Posterior cingulate gyrus (tissue), 11 donors: ENCODE measurements at places on chromosomes 7 and 10.

GRCh38 chr7:46908770-46909169 is 673.1 kb downstream of the TNS3 start:
- DNase-seq = no peak

DNA sequence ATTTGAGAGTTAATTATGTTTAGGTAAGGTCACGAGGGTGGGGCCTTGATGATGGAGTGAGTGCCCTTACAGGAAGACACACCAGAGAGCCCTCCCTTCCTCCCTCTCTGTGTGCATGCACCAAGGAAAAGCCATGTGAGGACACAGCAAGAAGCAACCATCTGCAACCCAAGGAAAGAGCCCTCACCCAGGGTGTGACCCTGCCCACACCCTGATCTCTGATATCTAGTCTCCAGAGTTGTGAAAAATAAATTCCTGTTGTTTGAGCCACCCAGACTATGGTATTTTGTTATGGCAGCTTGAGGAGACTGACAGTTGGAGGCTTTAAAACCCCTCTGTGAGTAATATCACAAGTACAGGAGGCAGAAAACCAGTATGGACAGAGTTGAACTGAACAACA is 15.0 kb upstream of the MCM10 start:
- no peak for DNase-seq

- DNase-seq = no peak
Measured at GRCh38 chr10:126036515-126036914, 140.2 kb downstream of the FANK1 start.

GRCh38 chr7:19104811-19105210 is 12.6 kb downstream of the TWIST1 start:
- DNase-seq = no peak

DNA sequence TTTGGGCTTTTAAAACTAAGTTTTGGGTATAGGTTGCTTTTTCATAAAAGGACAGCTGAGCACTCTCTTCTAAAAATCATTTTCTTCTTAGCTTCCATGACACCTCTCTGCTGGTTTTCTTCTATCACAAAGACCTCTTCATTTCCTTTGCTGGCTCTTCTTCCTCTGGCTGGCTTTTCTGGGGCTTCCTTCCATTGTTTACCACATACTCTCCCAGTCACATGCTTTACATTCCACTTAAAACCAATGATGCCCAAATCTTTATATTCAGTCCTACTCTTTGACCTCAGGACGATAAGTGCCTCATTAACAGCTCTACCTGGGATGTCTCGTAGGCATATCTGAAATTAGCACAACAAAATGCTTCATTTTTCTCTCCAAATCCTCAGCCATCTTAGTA is 26.8 kb downstream of the FAM133B start:
- DNase-seq = no peak

DNA sequence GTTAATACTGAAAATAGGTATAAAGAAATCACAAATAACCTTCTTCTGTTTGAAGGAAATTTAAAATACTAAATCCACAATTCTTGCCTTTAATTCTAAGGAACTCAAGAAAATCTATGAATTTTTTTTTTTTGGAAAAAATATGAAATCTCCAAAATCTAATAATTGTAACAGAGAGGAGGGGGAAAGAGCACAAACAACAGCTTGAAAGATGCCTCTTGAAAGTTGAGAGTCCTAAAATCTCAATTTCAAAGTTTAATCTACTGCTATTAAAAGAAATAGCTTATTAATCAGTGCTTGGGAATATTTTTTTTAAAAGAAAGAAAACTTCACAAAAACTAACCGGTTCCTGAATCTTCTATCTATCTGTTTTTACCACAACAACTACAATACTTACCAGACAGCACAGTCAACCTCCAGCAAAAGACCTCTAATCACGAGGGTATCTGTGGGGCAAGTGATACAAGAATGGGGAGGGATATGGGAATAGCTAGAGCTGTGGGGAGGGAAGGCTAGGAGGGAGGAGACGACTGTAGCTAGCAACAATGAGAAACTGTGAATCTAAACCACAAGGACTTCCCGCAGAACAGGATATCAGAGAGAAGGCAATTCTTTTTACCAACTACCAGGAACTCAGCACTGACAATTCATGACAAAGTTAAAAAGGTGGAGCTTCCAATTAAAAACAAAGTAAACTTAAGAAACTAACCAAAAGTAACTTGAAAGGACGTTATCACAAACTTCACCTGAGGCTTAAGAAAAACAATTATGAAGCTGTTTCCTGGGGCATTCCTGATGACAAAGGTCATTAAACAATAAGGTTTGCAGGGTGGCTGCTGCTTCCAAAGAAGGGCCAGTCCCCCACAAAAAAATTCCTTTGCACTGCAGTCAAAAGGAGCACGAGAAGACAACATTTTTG is at the start of gene USP54:
TSS of gene USP54 (minus strand) at position 462 of the 919 bp plus-strand sequence. CDS start 15,684 bp downstream, outside the sequence.
- no peak for DNase-seq

- DNase-seq = no peak
Measured at GRCh38 chr7:158160199-158160598, 427.4 kb downstream of the PTPRN2 start.

- no peak for DNase-seq
Measured at GRCh38 chr7:140145709-140146108, 31.1 kb downstream of the KDM7A start.

- DNase-seq = no peak
Measured at GRCh38 chr7:12945901-12946300, 258.5 kb downstream of the ARL4A start.

DNA sequence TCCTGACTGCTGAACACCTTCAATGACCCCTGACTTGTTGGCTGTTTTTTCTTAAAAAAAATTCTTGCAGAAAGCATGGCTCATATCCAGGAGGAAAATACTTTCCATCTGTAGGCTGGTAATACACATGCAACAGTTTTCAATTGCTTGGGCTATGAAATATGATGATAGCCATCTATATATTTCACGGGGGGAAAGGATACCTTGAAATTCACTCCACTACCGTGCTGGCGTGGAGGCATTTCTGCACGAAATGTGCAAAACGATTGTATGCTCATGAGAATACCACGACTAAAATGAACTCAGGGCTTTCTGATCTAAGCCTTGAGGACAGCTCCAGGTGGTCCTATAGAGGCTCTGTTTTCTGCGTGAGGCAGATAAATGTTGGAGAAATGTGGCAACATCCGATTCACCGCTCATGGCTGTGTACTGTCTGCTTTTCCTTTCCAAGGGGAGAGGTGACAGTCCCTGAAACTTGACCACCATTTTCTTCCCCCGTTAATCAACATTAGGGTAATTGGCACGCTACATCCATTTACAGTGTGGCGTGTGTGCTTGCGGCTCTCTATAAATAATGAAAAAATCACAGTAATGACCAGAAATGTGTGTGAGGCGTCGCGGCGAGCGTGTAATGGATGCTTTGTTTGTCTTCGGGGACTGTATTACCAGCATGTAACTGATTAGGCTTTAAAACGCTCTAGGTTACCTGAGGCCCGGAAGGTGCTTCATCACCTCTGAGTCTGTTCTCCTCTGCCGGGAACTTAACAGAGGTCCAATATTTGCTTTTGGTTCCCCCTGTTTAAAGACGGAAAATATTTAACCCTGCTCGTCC is 12.8 kb upstream of the CARD11 start:
- DNase-seq = no peak

DNA sequence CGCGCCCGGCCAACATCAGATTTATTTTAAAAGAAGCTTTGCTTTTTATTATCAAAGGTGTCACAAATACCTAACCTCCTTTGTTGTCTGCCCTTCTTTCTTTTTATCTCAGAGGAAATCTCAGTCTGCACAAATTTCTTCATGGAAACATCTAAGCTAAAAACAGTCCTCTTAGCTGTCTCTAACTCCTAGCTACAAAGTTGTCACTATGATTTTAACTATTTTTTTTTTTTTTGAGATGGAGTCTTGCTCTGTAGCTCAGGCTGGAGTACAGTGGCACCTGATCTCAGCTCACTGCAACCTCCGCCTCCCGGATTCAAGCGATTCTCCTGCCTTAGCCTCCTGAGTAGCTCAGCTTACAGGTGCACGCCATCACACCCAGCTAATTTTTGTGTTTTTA is 7.3 kb downstream of the TRA2A start:
- no peak for DNase-seq

- DNase-seq = no peak
Measured at GRCh38 chr7:83366629-83367028, 203.9 kb upstream of the PCLO start.

DNA sequence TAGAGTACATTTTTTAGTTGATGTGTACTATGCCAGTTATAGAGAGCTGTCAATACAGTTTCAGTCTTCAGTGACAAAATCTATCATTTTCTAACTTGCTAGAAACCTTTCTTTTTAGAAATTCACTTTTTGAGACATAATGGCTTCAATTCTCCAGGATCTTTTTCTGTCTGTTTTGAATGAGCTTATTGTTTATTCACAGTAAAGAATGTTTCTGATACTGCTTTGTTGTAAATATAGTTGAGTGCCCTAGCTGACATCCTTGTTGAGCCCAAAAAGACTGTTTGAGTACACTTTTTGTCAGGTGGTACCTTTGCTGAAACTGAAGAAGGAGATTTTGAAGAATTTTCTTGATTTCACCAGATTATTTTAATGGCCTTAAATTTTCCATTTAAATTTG is 139.9 kb downstream of the PPP1R9A start:
- no peak for DNase-seq

GRCh38 chr10:20473023-20473760 is 423.9 kb downstream of the NEBL start:
- DNase-seq = no peak

DNA sequence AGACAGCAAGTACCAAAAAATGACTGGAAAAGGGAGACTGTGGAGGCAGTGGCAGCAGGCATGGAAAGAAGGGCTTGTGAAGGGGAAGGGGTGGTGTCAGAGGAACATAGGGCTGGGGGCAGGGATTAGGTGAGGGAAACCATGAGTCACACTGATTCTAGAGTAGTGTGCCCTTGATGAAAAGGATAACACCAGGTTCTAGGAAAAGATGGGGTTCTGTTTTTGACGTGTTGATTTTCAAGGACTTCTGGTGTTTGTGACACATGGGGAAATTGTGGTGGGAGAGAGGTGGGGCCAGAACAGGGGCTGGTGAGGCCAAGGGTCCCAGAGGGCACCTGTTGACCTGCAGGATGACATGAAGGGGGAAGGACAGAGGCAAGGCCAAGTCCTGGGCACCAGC is 57.1 kb downstream of the FIGNL1 start:
- DNase-seq = no peak

DNA sequence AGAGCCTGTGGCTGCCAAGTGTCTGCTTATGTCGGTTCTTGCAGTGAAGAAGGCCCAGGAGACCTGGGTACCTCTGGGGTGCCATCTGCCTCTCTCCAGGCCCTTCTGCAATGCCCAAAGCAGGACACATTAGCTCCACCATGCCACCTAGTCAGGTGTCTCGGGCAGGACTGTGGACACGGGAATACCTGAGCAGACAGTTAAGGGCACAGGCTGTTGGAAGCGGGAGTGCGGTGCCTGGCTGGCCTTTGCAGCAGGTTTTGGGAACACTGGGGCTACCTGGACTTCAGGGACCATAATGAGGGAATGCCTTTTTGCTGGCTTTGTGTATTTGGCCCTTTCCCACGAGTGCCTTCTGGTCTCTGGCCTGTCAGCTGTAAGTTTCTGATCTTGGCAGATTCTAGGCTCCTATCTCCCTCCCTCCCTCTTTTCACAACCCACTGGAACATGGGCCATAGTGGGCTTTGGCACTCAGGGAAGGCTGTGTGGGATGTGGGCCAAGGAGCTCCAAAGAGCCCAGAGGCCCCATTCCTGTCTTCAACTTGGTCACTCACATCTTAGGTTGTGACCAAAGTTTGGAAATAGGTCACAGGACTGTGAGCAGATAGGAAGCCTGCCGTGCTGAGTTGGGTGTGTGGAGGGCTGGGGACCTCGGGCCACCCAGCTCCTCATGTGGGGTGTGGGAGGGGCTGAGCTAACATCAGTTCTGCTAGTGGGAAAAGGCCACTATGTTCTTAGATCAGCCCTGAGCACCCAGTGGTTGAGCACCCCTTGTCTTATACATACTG is 41.5 kb upstream of the CXCL12 start:
- no peak for DNase-seq

GRCh38 chr7:20172736-20173334 is 44.3 kb downstream of the MACC1 start:
- DNase-seq = peak; percentile 87

DNA sequence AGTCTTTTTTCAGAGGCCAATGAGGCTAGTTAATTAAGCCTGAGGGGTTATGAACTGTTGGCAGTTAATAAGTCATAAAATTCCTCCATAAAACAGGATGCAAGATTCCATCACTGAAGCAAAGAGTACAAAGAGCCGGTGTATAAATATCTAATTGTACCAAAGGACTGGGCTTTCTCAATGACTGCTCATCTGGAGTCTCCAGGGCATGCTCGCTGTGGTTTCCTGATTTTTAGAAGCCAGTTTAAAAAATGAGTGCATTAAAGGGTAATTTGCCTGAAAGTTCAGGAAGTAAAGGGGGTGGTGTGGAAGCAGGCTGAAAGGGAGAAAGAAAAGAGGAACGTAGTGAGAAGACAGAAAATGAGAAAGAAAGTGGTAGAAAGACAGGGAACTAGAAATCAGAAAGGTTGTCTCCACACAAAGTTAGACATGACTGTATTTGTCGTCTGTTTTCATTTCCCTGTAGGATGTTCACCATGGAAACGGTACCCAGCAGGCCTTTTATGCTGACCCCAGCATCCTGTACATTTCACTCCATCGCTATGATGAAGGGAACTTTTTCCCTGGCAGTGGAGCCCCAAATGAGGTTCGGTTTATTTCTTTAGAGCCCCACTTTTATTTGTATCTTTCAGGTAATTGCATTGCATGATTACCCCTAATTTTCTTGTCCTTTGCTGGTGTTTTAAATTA is 282.3 kb downstream of the TWIST1 start:
- DNase-seq = no peak

DNA sequence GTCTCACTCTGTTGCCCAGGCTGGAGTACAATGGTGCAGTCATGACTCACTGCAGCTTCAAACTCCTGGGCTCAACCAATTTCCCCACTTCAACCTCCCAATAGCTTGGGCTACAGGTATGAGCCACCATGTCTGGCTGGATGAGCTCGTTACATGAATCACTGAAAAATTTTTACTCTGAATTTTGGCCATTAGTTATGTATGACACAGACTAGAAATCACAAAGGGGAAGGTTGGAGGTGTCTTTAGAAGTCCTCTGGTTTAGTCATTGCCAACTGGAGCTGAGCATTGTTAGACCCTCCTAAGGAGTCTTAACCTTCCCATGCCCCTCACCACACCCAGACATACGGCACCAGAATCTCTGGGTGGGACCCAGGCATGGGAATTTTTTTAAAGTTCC is 34.7 kb downstream of the SVIL start:
- DNase-seq = no peak

GRCh38 chr7:106058928-106059324 is 53.2 kb downstream of the SYPL1 start:
- DNase-seq = no peak

- no peak for DNase-seq
Measured at GRCh38 chr7:127781081-127781480, 129.1 kb downstream of the SND1 start.

GRCh38 chr10:78752221-78752620 is 316.5 kb upstream of the ZMIZ1 start:
- DNase-seq = no peak

- DNase-seq = no peak
Measured at GRCh38 chr10:1519391-1519790, 217.9 kb downstream of the ADARB2 start.

GRCh38 chr7:22219739-22220493 is 137.0 kb downstream of the RAPGEF5 start:
- DNase-seq = no peak

- DNase-seq = no peak
Measured at GRCh38 chr10:45379891-45380540, 6.0 kb downstream of the ALOX5 start.
